HuH-7.5 (cell line): ENCODE measurements at places on chromosomes 4 and X.

DNA sequence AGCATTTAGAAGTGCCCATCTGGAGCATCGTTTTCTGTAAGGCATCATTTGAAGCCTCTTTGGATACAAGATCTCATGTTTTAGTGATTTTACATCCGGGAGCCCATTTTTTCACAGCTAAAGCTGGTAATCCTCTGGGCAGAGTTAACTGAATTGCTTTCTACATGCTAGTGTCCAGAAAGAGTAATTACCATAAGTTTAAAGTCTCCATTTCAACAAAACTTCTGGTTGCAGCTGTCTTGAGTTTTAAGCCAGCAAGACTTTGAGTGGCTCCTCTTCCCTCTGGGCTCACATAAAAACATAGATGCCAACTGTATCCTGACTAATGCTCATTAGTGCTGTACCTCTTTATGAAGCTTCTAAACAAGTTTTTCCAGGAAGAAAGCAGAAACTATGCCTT is 65.4 kb downstream of the GPRIN3 start:
- DNase-seq, result no peak

DNA sequence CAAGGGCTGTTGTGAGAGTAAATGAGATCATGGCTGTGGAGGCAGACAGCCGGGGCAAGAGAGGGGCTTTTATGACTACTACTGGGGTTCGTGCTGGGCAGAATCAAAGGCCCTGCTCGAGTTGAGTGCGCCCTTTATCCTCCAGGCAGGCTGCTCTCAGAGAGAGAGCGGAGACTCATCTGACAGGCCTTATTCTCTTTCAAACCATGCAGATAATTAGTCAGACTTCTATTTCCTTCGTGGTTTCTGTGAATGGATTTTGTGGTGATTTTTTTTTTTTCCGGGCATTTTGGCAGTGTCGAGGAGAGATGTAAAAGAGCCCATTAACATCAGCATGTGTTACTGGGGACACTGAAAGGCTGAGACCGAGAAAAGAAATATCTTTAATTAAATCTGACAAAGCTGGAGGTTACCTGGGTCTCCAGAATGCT is 73.6 kb downstream of the MED28 start:
- DNase-seq, result no peak

DNA sequence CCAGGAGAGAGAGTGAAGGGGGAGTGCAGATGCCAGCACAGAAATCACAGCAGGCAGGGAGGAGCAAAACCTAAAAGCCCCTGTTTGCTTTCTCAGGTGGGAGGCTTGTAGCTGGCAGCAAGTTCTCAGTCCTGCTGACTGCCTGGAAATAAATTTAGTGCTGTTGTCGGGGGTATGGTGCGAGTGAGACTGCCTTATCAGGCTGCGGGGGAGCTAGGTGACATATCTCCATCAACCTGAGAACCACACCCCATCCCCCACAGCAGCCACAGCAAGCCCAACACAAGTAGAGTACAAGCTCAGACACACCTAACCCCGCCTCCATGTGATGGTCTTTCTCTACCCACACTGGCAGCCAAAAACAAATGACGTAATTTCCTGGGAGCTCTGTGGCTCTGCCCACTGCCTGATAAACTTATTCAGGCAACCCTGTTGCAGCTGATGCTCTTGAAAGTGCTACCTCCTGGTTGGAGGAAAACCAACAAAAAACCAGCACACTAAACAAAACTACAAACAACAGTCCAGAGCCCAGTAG is 953.4 kb upstream of the NDST4 start:
- DNase-seq, result no peak

DNA sequence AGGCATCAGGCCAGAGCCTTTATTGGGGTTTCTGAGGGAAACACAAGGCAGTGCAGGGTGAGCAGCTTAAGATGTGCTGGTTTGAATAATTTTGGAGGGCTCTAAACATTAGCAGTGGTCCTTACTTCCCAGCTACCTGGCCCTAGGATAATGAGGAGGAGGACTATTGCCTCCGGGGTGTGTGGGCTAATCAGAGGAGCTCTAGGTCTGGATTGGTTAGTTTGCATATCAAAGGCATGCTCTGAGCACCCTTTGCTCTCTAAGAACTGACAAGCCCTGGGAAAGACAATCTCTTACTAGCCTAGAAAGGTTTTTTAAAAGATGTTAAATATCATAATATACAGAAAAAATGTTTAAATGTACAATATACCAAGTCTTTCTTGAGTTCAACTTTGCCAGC is 58.4 kb downstream of the RXFP1 start:
- DNase-seq, result no peak
